ENCODE measurements at places on chromosomes 7 and 10. TPM values are rescaled to one million over a fixed set of nuclear protein-coding genes. Genes with fewer than 3 reads are reported as not detected.

The SPDYE9 gene
- total RNA-seq, result not detected

The PTPRZ1 gene
- total RNA-seq, result 9.8 TPM

The FKBP6 gene
- total RNA-seq, result not detected

The NXPH1 gene
- total RNA-seq, result not detected

The RBM20 gene
- total RNA-seq, result not detected

The VSTM4 gene
- not detected for total RNA-seq

The CCDC146 gene
- 2.7 TPM for total RNA-seq

The NPC1L1 gene
- total RNA-seq, result not detected

The ZSCAN21 gene
- 13.8 TPM for total RNA-seq

The TACR2 gene
- total RNA-seq, result not detected

The CISD1 gene
- total RNA-seq, result 58.0 TPM

The PRSS1 gene
- not detected for total RNA-seq

The SFXN2 gene
- total RNA-seq, result 7.2 TPM

The ASIC3 gene
- 3.9 TPM for total RNA-seq

The SLC39A12 gene
- total RNA-seq, result not detected

The HOXA10 gene
- 3.9 TPM for total RNA-seq

The COBL gene
- total RNA-seq, result 7.3 TPM

The ASAH2 gene
- total RNA-seq, result 7.4 TPM

The GPR26 gene
- total RNA-seq, result not detected

The GIMAP1 gene
- total RNA-seq, result not detected

The CLCN1 gene
- total RNA-seq, result not detected

The IRF5 gene
- 10.1 TPM for total RNA-seq

The ZNF487 gene
- 2.2 TPM for total RNA-seq

The SOSTDC1 gene
- total RNA-seq, result not detected

The ZNF117 gene
- 4.8 TPM for total RNA-seq

The ACBD7 gene
- total RNA-seq, result 0.63 TPM

The GTF2I gene
- total RNA-seq, result 152 TPM

The ZNF804B gene
- not detected for total RNA-seq

The HMX2 gene
- total RNA-seq, result not detected

The CTAGE4 gene
- total RNA-seq, result 26.0 TPM

The FOXI2 gene
- total RNA-seq, result not detected

The FOXP2 gene
- not detected for total RNA-seq

The PILRA gene
- 0.65 TPM for total RNA-seq

The CDCA7L gene
- total RNA-seq, result 43.6 TPM
